ENCODE measurements at places on chromosomes 3 and 15. TPM values are rescaled to one million over a fixed set of nuclear protein-coding genes. Genes with fewer than 3 reads are reported as not detected.

Gene NTRK3
- total RNA-seq, result 2.8 TPM

Gene RPL22L1
- total RNA-seq, result 31.4 TPM

Gene KBTBD13
- total RNA-seq, result 0.09 TPM

Gene TRPM1
- total RNA-seq, result not detected

Gene NAALADL2
- total RNA-seq, result 18.4 TPM

Gene COL6A5
- total RNA-seq, result not detected

Gene MYZAP
- 17.5 TPM for total RNA-seq

Gene GMNC
- total RNA-seq, result not detected

Gene TRIM59
- 7.2 TPM for total RNA-seq

Gene HTR3E
- total RNA-seq, result 0.35 TPM

Gene PIGZ
- 131 TPM for total RNA-seq

Gene GOLGA6B
- not detected for total RNA-seq

Gene FBXL22
- 5.1 TPM for total RNA-seq

Gene HYKK
- 5.7 TPM for total RNA-seq

Gene CRYGS
- total RNA-seq, result 3.9 TPM

All from mucosa of descending colon (tissue), 3 donors.